T-helper 2 cell treated with Interferon-gamma antibody and Interleukin-4, amounts not matched to agents 5 μg/mL and 100 μg/mL, for 36 hours (primary cell): ENCODE measurements at places on chromosomes 16 and 17.

GRCh38 chr16:11870399-11870798, 19.1 kb upstream of the RSL1D1 start:
- no peak for DNase-seq

GRCh38 chr16:90018297-90018651, 982 bp downstream of the DBNDD1 start:
- DNase-seq, result no peak

DNA sequence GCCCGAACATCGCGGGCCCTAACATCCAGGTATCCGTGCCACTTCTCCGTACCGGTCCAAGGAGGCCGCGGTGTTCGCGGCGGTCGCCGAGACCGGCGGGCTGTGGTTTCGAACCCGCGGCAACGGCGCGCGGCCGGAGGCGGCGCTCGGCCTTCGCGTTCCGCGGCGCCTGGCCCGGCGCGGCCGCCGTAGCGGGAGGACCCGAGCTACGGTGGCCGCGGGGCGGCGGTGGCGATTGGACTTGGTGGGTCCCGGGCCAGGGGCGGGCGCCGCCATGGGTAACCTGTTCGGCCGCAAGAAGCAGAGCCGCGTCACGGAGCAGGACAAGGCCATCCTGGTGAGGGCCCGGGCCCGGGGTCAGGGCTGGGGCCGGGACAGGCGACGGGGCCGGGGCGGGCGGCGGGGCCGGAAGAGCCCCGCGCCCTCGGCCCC, at the start of gene CHMP6:
Gene CHMP6, plus strand, starts transcription at position 197 of the 432 bp plus-strand sequence. Its CDS starts 78 bp downstream, at position 275.
- DNase-seq, result peak; percentile 72

DNA sequence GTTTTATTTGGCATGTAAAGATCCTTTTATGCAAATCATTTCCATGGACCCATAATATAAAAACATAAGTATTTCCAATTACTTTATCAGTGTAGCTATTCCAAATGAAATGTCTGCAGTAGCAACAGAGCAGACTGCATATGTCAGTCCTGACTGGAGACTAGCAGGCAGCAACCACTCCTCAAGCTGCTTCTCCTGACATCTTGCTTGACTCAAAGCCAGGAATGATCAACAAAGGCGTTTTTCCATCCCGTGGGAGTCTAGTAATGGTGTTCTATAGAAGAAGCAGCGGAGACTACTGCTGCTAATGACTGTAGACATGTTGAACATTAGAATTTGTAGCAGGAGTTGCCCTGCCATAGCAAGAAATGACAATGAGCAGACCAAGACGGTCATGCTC, 73.2 kb upstream of the AKTIP start:
- DNase-seq, result no peak

DNA sequence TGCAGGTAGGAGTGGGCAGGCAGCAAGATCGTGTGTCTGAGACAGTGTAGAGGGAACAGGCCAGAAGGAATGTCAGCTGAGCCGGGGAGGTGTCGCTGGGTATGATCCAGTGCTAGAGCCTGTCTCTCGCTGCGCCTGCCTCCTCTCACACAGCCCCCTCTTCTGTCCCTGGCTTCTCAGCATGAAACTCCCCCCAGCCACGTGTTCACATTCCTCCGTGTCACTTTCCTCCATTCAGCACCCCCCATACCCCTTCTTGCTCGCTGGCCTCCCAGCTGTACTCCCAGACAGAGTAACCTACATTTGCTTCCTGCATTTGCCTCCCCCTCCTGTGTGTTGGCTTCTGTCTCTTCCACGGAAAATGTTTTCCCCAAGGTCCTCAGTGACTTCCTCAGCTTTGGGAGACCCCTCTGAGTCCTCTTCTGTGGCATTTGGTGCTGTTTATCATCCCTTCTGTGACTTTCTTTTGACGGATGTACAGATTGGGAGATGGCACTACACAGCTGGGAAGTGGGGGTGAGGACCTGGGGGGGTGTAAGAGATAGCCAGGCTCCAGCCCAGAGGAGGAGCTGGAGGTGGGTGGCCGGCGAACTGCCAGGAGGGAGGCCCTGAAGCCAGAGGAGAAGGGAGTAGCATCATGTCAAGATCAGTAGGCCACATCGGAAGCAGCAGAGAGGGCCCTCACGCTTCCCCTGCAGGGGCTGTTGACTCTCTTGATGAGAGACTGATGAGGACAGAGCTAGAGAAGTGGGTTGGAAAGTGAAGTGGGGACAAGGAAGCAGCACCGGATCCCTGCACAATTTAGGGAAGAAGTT, 19.2 kb downstream of the SGF29 start:
- no peak for DNase-seq

- no peak for DNase-seq
Measured at GRCh38 chr17:19539841-19540311, 6.2 kb downstream of the SLC47A1 start.

GRCh38 chr17:81200695-81201580, 21.8 kb downstream of the CEP131 start:
- DNase-seq, result no peak

GRCh38 chr16:67077871-67078270, 31.9 kb upstream of the PHAF1 start:
- no peak for DNase-seq

- DNase-seq, result peak; percentile 45
Measured at GRCh38 chr17:5282642-5283217, 646 bp downstream of the RABEP1 start.

GRCh38 chr16:275786-276232, at the start of gene RGS11:
Gene RGS11, minus strand, starts transcription at chr16:275944. Its CDS starts 33 bp downstream, at chr16:275911.
- DNase-seq, result no peak

GRCh38 chr16:30896261-30896888, at the start of gene CTF1:
Gene CTF1, plus strand, starts transcription at chr16:30896614. Its CDS starts 30 bp downstream, at chr16:30896644.
- no peak for DNase-seq

GRCh38 chr17:42052346-42052877, 2.0 kb upstream of the C17orf113 start:
- DNase-seq, result no peak

DNA sequence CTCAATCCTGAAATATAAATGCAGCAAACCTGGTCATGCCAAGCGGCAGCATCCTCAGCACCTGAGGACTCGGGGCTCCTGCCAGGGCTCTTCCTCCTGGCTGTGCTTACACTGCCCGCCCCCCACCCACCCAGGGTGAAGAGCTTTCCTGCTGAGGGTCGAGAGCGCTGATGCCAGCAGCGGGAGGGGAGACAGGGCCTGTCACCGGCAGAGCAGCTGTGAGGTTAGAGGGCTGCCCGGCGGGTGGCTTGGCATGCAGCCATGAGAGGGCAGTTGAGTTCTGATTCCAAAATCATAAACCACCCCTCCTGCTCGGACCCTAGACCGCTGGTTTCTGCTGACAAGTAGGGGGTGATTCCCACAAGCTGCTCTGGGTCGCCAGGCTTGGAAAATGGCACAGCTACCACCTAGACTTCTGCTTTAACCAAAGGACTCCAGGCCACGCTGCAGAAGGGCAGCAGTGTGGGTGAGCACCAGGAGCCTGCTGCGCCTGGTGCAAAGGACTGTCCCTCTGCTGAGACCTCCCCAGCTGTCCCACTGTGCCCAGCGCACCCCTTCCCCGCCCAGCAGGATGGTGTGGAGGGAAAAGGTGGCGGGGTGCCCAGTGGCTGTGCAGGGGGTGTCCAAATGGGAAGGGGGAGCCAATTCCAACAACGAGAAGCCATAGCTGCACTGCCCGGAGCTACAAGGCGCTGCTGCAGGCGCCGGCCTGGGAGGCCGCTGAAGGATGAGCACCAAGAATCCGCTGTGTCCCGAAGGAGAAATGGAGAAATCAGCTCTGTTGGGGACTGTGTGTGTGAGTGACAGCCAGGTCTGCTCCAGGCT, 26.6 kb downstream of the MXRA7 start:
- DNase-seq, result no peak

DNA sequence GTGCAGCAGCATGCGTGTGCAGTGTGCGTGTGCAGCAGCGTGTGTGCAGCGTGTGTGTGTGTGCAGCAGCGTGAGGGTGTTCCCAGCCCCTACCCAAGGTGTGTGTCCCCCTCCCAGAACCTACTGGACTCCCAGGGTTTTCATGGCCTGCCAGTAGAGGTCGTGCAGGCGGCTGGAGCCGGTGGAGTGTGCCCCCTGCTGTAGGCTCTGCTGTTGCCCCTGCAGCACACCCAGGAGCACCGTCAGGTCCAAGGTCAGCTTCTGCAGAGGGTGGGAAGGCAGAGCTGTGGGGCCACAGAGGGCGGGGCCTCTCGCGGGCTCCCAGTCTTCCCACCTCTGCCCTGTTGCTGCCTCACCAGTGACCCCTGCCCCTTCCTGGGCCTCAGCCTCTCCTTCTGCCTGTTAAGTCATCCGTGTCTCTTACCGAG, 14.9 kb downstream of the MYBBP1A start:
- DNase-seq, result no peak

GRCh38 chr17:1847191-1847590, 17.4 kb downstream of the RPA1 start:
- no peak for DNase-seq

DNA sequence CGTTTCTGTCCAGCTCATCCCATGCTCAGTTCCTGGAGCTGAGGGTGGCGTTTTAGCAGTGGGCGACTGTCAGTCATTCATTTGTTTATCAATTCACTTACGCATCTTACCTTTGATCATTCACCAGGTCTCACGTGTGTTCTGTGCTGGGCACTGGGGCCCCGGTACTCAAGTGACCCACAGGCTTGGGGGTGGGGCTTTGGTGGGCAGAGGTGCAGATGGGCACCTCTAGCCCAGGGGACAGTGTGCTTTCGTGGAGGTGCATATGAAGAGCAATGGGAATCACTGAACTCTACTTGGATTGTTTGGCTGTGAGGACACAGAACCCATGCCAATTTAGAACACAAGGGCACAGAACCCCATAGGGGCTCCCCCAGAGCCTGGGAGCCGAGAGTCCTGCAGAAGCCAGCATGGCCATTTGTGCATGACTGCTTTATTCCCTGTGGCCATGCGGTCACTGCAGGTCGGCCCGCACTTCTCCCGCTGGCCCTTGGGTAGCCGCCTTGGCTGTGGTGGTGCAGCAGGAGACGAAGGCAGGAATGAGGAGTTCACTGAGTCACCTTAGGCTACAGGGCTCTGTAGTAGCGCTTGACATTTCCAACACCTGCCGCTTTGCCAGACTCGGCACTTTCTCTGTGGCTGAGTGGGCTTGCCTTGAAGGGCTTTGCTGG, 144.6 kb downstream of the SNX29 start:
- DNase-seq, result no peak

DNA sequence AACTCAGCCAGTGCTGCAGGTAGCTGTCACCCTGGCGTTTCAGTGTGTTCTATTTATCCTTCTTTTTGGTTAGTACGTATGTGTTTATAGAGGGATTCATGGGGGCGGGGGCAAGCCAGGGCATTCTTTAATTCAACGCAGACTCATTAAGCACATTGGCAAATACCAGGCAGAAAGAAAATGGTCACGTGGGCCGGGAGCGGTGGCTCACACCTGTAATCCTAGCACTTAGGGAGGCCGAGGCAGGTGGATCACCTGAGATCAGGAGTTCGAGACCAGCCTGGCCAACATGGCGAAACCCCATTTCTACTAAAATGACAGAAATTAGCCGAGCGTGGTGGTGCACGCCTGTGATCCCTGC, 69.1 kb downstream of the HAPSTR1 start:
- no peak for DNase-seq

DNA sequence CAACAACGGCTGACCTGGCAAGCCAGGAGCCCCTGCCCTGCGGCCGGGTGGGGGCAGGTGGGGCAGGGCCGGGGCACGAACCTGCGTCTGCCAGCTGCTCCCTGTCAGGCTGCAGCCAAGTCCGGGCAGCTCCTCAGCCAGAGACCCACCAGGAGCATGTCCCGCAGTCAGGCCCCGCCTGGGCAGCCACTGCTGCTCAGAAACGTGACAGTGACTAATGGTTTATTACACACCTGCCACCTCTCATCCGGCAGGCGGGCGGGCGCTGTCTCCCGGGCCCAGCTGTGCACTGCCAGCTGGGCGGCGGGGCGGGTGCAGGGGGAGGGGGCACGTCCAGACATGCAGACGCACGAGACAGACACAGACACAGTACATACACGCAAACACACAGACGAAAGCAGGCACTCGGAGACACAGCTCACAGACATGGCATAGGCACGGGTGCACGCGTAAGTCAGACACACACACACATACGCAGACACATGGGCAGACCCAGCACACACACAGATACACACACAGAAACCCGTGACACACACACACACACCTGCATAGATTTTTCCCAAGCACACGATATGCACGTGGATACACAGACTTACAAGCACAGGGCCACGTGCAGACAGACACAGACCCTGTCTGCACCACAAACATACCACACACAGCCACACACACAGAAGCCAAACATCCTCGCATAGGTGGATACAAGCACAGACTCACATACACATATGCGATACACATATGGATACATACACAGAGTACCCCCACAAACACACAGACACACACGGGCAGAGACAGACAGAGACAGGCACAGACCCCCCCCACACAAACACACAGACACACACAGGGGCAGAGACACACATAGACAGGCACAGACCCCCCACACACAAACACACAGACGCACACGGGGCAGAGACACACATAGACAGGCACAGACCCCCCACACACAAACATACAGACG, 248.3 kb upstream of the CIBAR2 start:
- no peak for DNase-seq

- DNase-seq, result no peak
Measured at GRCh38 chr17:15431196-15431595, 36.2 kb downstream of the CDRT4 start.

DNA sequence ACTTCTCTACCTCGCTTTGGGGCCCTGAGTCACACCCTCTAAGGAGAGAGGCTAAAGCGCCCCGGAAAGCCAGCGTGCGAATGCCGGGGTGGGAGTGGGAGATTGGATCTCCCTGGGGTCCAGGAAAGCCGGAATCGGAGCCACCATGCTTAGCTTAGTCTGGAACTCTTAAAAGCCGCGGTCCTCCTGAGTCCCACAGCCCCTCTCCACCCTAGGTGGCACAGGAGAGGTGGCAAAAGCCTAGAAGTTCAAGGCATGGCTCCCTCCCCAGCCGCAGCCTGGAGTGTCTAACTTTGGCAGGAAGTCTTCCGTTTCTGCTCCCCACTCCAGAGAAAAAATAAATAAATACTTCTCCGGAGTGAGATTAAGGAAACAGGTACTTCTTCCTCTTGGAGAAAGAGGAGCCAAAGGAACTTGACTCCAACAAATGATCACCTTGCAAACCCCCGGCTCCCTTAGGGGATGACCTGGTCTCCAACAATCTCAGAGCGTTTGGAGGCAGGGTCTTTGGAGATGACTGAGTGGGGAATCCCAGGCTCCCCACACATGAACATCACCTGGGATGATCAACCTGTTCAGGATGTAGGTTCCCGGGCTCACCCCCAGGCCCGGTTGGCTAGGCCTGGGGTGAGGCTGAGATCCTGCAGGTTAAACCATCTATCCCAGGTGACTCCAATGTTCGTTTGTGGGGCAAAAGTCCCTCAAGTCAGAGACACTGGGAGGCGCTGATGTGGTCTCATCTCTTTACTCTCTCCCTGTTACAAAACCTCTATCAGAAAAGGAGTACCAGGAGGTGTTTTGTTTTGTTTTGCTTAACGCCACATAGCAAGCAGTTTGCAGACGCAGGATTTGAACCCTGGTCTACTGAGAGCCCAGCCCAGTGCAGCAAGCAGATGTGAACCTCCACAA, 2.9 kb downstream of the CIITA start:
- DNase-seq, result no peak

GRCh38 chr17:74530831-74531150, 484 bp downstream of the CD300LB start:
- DNase-seq, result no peak
